ENCODE measurements at places on chromosomes 4 and X.

DNA sequence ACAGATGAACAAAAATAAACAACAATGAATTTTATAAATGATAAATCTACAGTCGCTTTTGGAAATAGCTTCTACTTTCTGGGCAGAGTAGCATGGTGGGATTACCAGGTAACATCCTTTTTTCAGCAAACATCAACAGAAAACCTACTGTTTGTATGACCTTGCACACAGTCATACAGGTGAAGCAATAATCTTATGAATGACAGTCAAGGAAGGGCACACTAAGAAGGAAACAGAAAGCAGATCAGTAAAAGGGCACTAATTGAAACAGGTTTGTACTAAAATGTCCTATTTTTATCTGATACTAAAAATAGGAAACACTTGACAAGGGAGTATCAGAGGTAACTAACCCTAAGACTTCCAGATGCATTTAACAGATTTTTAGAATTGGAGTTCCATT lies 108.9 kb downstream of the DLG3 start:
- no peak for DNase-seq

DNA sequence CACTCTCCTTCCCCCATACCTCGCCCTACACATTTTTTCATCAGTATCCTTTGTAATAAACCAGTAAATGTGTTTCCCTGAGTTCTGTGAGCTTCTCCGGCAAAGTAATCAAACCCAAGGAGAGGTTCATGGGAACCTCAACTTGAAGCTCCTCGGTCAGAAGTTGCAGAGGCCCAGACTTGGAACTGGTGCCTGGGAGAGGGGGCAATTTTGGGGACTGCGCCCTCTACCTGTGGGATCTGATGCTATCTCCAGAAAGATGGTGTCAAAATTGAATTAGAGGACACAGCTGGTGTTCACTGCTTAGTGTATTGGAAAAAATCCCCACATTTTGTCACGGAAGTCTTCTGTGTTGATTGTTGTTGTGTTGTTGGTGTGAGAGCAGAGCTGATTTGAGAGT lies 70.6 kb downstream of the ATP11C start:
- no peak for DNase-seq

GRCh38 chr4:65924843-65925242 lies 254.6 kb upstream of the EPHA5 start:
- no peak for DNase-seq

DNA sequence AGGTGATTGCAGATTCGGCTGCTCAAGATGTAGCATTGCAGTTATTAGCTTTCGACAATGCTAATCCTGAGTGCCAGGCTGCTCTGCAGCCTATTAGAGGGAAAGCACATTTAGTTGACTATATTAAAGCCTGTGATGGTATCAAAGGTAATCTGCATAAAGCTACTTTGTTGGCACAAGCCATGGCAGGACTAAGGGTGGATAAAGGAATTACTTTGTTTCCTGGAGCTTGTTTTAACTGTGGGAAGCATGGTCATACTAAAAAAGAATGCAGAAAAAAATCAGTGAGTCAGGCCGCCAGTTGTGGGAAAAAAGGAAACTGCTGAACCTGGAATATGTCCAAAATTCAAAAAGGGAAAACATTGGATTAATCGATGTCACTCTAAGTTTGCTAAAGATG lies 154.9 kb upstream of the TECRL start:
- no peak for DNase-seq

DNA sequence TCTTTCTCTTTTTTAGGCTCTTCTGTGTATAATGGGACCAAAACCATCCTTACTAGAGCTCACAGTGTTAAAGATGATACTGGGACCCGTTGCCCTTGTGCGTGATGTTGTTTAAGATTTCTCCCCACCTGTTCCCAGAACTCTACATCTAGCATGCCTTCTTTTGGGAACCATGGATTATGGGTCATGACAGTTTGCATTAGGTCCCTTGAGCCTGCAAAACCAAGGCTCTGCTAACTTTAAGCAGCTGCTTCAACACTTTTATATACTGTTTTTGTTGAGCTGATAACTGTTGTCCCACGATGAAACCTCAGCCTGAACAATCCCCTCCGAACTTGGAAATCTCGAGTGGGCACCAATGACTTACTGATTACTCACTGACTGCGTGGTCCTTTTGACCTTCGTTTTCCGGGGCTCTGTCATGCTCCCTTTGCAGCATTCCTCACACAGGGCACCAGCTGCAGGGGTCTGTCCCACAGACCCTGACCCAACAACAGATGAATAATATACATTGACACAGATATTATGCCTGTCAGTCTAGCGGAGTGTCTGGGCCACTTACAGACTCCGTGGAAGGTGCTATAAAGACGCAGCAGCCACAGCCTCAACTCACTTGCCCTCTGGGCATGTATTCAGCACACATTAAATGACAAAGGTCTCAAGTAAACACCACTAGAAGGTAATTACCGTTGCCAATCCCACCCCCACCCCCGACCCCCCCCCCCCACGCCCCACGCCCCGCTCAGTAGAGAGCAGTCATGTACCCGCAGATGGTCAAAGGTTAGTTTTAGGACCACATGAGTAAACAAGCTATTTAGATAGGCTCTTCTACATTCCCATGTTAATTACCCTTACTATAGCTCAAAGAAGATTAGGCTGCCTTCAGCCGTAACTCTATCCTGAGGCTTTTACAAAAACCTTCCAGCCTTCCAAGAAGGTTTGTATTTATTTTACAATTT lies 162.0 kb upstream of the WDFY3 start:
- no peak for DNase-seq

Data from thoracic aorta (tissue), 2 donors.